ENCODE measurements at places on chromosomes 16 and 17.

- no peak for DNase-seq
Observed at GRCh38 chr17:2613089-2613808, 19.8 kb downstream of the PAFAH1B1 start.

DNA sequence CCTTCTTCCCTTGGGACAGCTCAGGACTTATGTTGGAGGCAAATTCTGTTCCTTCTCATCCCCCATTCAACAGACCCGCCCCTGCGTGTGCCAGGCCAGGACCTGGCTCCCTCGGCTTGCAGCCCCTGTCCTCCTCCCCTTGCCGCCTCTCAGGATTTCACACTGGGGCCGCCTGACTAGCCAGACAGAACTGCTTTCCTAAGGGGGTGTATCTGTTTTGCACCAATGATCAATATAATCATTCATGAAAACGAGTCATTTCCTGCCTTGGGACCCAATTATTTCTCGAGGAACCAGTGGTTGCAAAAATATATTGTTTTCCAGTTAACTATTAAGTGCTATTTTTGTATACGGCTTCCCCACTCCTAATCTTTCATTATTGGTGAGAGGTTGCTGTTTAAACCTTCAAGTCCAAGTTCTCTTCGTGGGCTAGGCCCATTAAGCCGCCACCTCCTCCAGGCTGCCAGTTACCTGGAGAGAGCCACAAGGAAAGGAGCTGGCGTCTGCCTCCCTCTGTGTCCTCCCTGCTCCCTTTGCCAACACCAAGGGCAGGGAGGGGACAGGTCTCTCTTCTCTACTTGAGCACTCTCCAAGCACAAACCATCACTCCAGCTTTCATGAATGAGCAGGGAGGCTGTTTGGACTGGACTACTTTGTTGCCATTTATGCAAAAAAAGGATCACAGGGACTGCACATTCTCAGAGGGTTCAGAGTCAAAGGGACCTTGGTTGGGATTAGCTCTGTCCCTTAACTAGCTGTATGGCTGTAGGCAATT is 8.9 kb downstream of the DCAKD start:
- no peak for DNase-seq

- no peak for DNase-seq
Observed at GRCh38 chr16:70476272-70477020, 22.1 kb downstream of the FCSK start.

DNA sequence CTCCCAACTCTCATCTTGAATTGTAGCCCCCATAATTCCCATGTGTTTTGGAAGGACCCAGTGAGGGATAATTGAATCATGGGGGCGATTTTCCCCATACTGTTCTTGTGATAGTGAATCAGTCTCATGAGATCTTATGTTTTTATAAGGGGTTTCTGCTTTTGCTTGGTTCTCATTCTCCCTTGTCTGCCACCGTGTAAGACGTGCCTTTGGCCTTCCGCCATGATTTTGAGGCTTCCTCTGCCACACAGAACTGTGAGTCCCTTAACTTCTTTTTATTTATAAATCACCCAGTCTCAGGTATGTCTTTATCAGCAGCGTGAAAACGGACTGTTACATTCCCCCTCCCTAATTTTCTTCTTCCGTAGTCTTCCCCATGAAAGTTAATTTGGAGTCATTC is 124.0 kb downstream of the ABCA8 start:
- DNase-seq, result no peak

DNA sequence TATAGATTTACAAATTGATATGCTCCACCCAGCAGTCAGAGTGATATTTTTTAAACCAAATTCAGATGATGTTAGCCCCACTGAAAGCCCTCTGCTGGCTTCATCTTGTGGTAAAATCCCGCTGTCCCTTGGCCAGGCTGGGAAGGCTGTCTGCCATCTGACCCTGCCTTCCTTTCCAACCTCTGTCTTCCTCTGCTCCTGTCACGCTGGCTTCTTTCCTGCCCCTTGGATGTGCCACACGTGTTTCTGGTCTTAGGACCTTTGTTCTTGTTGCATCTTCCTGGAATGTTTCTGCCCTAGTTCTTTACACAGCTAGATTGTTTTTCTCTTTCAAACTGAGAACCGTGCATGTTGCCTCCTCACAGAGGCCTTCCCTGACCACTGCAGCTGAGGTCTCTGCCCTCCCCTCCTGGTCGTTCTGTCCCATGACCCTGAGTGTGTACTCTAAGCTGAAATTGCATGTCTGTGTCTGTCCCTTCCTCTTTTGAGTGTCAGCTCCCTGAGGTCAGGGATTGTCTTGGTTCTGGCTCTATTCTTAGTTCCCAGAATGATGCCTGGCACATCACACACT is 11.4 kb downstream of the NT5M start:
- no peak for DNase-seq

GRCh38 chr17:41178843-41179616 is 1.0 kb upstream of the KRTAP4-2 start:
- DNase-seq, result no peak

DNA sequence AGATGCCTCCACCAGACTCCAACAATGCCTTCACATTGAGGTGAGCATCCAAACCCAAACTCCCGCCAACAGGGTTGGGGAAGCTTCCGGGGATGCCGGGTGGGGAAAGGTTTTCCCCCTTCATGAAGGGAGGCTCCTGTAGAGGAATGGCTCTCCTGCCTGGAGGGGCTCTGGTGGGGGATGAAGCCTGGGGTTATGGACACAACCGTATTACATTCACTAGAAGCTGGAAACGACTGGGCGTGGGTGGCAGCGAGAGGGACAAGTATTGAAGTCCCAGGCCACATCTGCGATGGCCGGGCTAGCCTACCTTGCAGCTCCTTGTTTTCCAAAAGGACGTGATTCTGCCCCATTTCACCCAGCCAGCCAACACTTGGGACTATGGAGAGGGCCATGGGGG is 321.1 kb downstream of the C16orf95 start:
- DNase-seq, result no peak

GRCh38 chr16:4392382-4393239 is 21.0 kb downstream of the VASN start:
- no peak for DNase-seq

DNA sequence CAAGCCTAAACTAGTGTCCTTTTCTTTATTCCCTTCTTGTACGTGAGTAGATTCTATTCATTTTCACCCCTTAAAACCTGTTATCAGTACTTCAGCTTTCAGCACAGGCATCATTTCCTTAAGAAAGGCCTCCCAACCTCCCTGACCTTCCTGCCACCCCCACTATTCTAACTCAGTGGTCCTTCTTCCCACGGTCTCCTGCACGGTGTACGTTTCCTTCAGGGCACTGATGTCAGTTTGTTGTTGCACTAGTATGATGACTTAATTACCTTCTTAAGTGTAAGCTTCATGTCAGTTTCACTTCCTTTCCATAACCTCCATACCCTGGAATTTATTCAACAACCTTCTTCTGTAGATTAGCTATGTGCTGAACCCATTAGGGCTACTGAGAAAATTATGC is 484.2 kb downstream of the HS3ST4 start:
- DNase-seq, result no peak

- DNase-seq, result no peak
Observed at GRCh38 chr17:72412650-72413076, 291.8 kb downstream of the SOX9 start.

- no peak for DNase-seq
Observed at GRCh38 chr17:75269844-75270217, 1.2 kb downstream of the MIF4GD start.

DNA sequence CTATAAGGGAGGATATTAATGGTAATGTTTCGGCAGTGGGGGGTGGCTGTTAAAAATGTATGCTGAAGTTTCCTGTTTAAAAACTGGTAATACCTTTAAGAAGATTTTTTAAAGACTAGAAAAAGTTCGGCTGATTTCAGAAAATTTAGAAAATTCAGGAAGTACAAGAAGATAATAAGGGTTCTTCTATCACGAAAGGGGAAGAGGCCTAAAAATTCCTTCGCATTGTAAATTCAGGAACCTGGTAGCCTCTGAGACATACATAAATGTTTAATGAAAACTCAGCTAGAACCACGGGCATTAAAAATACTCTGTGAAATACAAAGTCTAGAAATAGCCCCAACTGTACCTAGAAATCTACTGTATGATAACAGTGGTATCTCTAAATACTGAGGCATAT is 181.2 kb downstream of the PARN start:
- DNase-seq, result no peak

- DNase-seq, result no peak
Observed at GRCh38 chr17:16470265-16470664, 21.7 kb downstream of the LRRC75A start.

DNA sequence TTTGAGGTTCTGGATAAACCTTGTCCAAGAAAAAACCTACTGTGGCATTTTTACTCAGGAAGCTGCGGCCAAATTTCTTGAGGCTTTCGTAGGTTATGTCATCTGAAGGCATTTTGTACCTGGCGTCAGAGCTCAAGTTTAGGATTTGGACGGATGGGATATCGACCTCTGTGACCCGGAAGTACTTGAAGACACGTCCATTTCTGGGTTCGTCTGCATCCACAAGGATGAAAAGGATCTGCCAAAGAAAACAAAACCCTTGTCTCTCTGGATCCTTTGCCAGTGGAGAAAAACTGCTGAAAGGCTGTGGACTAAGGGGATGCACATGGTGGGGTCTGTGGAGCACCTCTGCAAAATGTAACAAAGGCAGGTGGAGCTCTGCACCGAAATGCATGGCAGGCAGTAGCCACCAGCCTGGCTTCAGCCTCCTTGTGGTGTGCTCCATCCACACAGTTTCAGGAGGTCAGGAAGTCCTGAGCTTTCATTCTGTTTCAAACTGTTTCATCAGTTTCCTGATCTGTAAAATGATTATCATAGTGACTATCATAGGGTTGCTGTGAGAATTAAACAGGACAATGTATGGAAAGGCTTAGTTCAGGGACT is 17.0 kb upstream of the UMOD start:
- DNase-seq, result no peak

GRCh38 chr16:8397223-8397622 is 193.1 kb downstream of the TMEM114 start:
- no peak for DNase-seq

GRCh38 chr16:77414752-77415231 is 20.0 kb downstream of the ADAMTS18 start:
- DNase-seq, result no peak

GRCh38 chr17:27512031-27512430 is 55.8 kb downstream of the KSR1 start:
- no peak for DNase-seq

DNA sequence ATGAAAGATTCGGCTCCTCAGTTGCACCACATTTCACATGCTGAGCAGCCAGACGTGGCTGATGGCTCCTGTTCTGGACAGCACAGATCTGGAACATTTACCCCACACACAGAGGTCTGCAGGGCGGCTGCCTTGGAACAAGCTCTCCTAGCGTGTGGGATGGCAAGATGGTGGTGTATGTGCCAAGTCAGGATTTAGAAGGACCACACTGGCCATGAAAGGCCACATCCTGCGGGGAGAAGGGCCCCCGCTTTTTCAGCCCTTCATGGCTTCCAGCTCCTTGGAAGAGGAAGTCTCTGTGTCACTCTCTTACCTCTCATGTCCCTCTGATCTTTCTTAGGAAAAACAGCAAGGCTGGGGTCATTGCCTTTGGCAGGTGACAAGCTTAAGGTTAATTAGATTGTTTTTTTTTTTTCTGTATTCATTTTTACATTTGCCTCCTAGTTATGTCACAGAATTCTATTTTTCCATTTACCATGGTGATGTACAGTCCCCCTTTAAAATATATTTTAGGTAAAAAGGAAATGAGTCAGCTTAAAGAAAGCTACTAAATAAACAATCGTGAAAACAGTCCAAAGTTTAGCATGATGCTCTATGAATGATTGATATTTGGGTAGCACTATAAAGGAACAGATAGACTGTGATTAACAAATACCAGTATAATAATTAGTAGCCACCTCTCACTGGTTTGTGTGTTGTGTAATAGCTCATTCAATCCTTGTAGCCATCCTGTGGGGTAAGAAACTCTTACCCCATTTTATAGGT is 396.6 kb downstream of the CPPED1 start:
- DNase-seq, result no peak

GRCh38 chr16:70747703-70748631 is 53.0 kb downstream of the VAC14 start:
- no peak for DNase-seq

DNA sequence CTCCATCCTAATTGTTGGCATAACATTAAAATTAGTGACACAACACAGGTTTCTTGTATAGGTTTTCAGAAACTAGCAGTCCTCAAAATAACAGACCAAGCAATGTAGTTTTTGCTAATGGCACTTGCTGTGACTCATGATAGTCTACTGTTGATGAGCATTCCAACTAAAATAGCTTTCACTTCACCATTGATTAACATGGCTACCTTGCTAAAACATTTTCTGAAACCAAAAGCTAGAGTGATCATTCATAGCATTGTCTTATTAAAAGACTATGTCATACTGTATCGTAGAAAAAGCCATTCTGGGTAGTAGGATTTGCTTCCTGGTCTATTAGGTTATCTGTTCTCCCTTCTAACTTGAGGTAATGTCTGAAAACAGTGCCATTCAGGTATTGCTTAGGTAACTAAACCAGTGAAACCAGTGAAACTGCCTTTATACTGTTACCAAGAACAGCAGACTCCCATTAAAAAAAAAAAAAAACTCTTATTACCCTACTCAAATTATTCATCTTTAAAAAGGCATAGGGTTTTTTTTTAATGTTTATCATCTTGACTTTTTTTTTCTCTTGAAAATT is 2.5 kb upstream of the CLTC start:
- no peak for DNase-seq

- no peak for DNase-seq
Observed at GRCh38 chr16:79607587-79607986, 7.0 kb upstream of the MAF start.

DNA sequence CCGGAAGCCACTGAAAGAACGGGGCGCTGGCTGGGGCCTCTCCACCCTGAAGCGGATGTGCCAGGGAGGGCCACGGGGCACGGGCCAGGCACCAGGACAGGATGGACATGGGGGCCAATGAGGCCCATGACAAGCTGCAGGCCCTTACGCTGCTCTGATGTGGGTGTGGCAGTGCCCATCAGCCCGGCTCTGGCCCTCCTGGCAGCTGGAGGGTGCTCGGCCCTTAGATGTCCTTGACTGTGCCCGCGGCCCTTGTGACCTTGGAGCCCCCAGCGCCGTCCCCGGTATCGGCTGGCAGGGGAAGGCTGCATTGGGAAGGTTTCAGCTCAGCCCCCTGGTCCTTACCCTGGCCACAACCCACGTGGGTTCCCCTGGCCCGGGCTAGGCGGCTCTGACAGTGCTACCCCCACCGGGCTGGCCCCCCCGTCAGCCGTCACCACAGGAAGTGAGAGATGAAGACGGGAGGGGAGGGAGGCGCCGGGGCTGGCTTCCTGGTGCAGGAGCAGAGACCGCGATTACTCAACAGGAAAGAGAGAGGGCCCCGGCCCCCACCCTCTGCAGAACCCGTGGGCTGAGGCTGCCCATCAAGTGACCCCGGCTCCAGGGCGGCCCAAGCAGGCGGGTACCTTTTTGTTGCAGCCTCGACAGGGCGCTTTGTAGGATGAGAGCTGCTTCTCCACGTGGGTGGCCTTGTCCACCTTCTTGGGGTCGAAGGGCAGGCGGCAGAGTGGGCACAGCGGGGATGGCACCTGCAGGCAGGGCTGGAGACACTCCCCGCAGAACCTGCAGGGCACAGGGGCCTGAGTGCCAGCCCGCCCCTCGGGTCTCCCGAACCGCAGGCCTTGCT is 5.3 kb downstream of the RNF166 start:
- DNase-seq, result peak; percentile 93

GRCh38 chr16:10937068-10937859 is 5.0 kb downstream of the DEXI start:
- no peak for DNase-seq
